CD4-positive, alpha-beta T cell treated with Interleukin-15 for 1 hour (primary cell): ENCODE measurements at places on chromosomes 7 and 10.

DNA sequence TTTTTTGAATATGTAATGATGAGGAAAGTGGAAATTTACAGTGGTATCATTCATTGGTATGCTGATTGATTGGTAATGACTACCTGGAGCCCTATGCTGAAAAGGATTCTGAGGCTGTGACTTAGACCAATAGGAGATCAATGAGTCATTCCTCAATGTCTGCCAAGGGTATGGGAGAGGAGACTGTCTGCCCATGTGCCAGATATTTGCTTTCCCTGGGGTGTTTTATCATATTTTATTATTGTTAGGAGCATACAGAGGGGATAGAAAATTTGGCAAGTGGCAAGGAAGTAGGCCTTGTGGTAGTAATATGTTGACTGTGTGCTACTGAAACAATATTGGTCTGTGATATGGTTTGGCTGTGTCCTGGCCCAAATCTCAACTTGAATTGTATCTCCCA, 54.8 kb downstream of the ASAH2B start:
- no peak for DNase-seq

- DNase-seq, result no peak
Observed at GRCh38 chr7:126720232-126720631, 532.5 kb downstream of the GRM8 start.

GRCh38 chr7:104978460-104978859, 35.5 kb upstream of the KMT2E start:
- no peak for DNase-seq

GRCh38 chr7:107063245-107064120, 19.0 kb downstream of the PRKAR2B start:
- no peak for DNase-seq
